Stimulated activated naive CD8-positive, alpha-beta T cell treated with anti-CD3 and anti-CD28 coated beads, Interleukin-15, amount 100 ng/mL, for 72 hours (primary cell): ENCODE measurements at places on chromosomes 2 and 18.
A peak's percentile ranks its signal among the peaks of the same experiment; 100 is the strongest.

GRCh38 chr18:56407646-56408180 is 230.7 kb downstream of the TXNL1 start:
- DNase-seq = no peak

GRCh38 chr2:127104881-127105655 is 1.9 kb downstream of the BIN1 start:
- DNase-seq = no peak

DNA sequence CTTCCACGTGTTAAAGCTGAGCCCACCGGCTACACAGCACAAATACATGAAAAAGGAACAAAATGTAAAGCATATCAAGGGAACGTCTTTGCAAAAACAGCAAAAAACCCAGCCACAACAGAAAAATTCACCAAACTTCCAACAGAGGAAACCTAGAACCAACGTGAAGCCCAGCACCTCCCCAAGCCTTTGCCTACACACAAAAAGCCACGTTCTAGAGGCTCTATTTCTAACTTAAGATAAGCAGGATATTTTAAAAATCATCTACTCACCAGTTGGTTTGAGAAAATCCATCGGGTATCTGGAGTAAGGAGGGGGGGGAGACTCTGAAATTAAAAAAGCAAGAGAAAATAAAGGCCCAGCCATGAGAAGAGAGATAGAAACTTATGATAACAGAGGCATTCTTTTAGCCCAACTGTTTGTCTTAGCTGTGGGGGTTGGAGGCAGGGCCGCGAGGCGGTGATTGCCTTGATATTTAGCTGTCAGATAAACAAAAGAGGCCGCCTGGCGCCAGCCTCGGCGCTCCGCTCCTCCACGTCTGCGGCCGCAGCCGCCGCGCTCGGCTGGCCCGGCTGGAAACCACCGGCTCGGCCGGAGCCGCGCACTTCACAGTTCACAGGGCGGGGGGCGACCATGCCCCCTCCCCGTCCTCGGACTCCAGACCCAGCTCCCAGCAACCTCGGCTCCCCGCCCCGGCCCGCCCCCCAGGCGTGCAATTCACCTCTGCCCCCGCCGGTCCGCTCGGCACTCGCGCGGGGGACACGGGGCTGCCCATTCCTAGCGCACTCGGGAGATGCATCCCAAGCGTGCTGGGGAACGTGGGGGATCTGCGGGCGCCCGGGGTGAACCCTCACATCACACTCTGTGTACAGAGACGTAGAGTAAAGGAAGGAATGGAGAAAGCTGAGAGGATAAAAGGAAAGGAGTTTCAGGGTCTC is 2.4 kb downstream of the SMAD7 start:
- peak; percentile 41 for DNase-seq

GRCh38 chr2:206240327-206240726 is 34.1 kb upstream of the ZDBF2 start:
- DNase-seq = no peak

GRCh38 chr18:45806226-45806625 is 19.2 kb upstream of the SIGLEC15 start:
- DNase-seq = no peak

DNA sequence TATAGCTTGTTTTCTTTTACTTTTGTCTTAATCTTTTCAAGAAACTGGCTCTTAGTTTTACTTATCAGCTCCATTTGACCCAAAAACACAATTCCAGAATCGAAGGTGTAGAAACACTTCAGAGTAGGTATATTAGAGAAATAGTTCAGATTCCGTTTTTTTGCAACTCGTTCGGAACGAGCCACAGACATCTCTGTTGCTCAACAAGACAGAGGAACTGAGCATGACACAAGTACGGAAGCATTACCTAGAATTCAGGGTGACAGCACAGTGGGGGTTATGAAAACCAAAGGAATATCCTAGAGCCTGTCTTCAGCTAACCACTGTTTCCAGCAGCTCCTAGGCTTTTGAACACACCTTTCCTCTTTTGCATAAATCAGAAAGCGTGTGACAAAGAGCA is 5.0 kb downstream of the HRH4 start:
- no peak for DNase-seq

GRCh38 chr2:224938651-224939182 is 103.6 kb downstream of the DOCK10 start:
- no peak for DNase-seq

DNA sequence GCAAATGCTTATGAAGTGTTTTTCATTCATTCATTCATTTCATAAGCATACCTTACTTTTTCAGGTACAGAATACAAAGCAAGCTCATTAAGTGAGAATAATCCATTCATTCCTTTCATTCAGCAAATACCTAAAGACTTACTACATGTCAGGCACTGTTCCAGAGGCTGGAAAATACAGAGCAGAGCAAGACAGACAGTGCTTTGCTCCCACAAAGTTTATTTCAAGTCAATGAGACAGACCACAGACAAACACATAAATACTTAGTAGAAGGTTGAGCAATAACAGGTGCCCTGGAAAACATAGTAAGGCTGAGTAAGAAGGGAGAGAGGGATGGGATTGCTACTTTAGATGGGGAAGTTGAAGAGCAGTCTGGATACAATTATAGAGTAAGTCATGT is 309.8 kb downstream of the C1D start:
- no peak for DNase-seq

DNA sequence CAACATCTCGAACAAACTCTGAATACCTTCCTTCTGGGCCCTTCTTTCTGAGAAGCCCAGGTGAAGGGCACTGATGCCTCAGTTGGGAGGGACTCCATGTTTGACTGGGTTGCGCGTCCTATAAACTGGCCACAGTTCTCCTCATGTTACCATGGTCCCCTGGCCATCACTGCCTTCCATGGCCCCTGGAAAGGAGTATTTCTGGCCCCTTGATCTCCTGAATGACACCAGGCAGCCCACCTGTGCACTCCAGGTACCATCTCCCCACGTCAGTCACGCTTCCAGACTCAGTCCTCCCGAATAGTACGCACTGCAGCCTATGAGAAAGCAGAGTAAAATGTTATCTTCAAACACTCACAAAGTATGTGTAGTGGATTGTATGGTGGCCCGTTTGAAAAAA is 73.9 kb downstream of the ACKR3 start:
- DNase-seq = no peak

DNA sequence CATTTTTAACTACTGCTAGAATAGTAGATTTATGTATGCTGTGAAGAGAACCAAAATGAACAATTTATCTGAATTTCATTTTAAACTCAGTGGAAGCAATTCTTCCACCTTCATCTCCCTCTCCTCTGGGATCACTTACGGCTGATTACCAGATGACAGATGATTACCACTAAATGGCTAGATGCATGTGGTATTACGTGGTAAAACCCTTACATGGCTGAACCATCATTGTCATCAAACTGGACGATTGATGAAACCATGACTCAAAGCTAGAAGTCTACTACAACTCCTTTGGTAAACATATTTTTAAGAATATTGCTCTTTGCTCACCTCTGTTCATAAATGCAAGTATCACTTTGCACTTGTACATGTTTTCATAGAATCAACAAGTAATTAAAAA is 48.5 kb upstream of the DOCK10 start:
- no peak for DNase-seq

- DNase-seq = no peak
Observed at GRCh38 chr2:32422133-32422532, 65.3 kb downstream of the BIRC6 start.

DNA sequence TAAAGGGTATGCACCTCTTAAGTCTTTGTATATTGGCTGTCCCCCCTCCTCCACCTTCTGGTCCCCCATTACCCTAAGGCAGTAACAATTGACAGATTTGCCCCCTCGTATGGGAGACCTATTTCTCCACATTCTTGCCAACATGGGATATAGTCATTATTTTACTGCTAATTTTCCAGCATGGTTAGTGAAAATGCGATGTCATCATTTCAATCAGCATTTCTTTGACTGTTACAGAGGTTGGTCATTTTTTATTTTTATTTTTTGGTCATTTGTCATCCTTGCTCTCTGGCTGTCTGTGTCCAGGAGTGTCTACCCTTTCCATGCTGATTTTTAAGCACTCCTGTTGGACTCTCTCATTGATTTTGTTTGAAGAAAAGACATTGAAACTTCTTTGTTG is 45.4 kb upstream of the SPP2 start:
- no peak for DNase-seq

DNA sequence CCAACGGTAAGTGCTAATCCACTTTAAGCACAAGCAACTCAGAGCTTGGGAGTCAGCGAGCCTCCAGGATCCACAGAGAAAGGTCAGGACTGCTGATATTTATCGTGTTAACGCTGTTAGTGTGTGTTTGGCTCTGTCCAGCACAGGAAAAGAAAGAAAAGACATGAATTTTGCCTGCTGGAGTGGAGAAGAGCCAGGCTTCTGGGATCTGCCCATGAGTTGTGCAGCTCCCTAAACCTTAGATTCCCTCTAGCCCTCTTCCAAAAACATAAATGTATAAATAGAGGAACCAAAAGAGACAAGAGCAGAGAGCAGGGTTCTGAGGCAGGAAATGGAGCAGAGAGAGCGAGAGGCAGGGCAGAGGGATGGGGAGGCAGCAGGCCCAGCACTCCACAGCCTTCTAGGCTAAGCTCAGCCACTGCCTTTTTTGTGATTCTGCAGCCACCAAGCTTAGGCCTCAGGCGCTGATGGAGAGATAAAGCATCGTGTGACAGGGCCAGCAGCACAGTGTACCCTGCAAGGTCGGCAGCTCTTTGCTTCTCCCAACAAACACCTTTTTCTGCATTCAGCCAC is 14.5 kb upstream of the MAT2A start:
- DNase-seq = no peak

DNA sequence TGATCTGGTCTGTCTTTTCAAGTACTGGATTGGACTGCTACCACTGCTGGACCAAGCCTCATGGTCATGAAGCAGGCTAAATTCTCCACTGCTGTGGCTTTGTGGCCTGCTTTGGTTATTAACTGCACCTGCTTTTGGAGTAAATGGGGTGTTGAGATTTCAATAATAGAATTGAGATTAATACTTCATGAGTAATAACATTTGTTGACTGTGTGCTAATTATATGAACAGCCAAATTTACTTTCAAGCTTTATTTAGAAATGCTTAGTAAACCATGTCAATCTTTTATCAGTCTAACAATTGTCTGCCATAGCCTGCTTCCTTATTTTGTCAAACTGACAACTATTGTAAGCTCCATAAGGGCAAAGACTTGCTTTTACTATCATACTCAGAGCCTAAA is 27.4 kb upstream of the MTIF2 start:
- no peak for DNase-seq

GRCh38 chr2:172834881-172835280 is 99.2 kb downstream of the RAPGEF4 start:
- no peak for DNase-seq

GRCh38 chr18:9839853-9840252 is 45.9 kb upstream of the TXNDC2 start:
- DNase-seq = no peak

DNA sequence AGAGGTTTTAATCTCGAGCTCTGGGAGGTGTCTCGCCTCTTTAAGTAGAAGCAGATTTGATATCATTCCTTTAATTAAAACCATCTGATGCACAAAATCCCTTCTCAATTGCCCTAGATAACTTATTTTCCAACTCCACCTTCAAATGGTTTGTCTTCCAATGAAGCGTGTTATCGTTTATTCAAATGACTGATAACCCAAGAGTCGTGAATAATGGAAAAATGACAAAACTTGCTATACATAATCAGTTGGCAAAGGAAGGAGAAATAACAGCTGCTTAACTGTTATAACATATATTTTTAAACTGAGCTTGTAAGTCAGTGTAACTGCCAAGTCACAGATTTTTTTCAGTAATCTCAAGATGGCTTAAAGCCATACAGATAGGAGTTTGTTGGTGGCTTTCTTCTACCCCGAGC is 144.6 kb downstream of the QPCT start:
- DNase-seq = no peak

DNA sequence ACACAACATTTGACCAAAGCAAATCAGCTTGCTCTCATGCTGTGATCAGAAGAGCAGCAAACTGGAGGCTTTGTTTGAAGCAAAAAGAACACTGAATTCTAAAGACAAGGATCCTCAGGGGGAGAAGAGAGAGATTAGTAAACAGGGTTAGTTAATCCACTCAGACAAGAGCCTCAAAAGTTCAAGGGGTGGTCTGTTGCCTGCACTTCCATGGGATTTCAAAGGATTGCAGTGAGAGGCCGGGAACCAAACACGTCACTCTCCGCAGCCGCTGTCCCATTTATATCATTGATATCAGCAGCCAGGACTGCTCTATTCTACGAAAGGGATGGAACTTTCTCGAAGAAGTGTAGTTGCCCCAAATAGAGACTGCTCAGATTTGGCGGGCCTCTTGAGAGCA is 97.8 kb upstream of the SP3 start:
- no peak for DNase-seq

- no peak for DNase-seq
Observed at GRCh38 chr2:206212673-206213513, 53.2 kb downstream of the EEF1B2 start.

DNA sequence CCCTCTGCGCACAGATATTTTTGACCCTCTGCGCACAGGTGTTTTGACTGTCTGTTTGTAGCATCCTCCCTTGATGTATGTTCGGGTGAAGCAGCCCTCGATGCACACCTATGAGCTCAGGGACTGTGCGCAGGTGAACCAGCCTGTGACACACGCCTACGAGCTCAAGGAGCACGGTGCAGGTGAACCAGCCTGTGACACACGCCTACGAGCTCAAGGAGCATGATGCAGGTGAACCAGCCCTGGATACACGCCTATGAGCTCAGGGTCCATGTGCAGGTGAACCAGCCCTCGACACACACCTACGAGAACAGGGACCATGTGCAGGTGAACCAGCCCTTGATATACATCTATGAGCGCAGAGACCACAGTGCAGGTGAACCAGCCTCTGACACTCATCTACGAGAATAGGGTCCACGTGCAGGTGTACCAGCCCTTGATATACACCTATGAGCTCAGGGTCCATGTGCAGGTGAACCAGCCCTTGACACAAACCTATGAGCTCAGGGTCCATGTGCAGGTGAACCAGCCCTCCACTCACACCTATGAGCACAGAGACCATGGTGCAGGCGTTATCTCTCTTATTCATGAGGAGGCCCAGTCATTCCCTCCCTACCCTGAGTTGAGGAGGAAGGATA is 33.9 kb downstream of the SH3BP4 start:
- no peak for DNase-seq

DNA sequence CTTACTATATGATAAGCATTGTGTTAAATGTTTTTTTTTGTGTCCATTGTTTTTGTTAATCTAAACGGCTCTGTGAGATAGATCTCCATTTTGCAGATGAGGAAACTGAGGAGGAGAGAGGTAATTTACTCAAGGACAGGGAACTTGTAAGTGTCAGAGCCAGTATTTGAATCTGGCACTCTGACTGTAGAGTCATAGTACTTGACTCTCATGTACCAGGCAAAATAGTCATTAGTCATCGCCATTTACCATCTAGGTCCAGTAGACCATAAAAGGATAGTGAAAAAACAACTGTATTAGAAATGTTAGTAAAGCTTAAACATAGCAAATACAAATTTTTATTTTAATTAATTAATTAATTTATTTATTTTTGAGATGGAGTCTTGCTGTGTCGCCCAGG is 4.8 kb downstream of the PSMD14 start:
- no peak for DNase-seq

- no peak for DNase-seq
Observed at GRCh38 chr2:135998879-135999278, 13.5 kb upstream of the DARS1 start.
